ENCODE measurements at places on chromosomes 7 and 10.

DNA sequence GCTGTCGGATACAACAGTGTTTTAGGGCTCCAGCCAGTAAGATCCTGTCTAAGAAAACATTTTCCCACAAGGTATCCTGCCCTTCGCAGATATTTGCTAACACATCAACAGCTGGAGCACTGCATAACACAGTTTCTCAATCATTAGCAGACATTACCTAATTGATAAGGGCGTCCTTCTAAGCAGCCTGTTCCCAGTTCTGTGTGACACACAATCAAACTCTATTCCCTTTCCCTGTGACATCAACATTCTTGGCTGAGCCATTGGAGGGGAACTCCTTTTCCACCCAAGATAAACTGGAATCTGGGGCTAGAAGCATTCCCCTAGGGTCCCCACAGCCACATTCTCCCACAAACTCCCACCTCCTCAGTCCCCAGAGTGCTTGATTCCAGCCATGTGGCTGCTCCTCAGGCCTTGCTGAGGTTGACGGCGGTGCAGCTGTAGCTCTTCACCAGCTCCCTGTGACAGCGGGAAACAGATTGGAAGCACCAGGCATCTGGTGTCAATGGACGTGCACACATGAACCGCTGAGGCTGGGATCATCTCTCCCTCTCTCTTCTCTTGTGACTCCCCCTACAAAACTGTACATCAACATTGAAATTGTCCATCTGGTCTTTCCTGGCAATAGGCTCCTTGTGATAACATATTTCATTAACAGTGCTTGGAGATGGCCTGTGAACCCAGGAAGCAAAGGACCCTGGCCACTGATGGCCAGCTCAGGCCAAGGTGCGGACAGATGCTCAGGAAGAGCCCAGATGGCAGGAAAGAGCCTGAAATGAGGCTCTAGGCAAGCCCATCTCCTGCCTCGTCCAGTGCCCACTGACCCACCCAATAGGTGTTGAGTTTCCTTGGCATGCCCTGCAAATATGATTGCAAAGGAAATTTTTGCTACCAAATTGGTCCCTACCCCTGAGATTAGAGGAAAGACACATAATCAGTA is 131.1 kb upstream of the TBX20 start:
- no peaks in the 10 kb centered on the region for H3K27me3 ChIP-seq
- no peak overlapping the region for H3K27ac ChIP-seq
- no peaks in the 10 kb centered on the region for H3K4me1 ChIP-seq
- no peaks in the 10 kb centered on the region for H3K36me3 ChIP-seq
- DNase-seq: no peak

DNA sequence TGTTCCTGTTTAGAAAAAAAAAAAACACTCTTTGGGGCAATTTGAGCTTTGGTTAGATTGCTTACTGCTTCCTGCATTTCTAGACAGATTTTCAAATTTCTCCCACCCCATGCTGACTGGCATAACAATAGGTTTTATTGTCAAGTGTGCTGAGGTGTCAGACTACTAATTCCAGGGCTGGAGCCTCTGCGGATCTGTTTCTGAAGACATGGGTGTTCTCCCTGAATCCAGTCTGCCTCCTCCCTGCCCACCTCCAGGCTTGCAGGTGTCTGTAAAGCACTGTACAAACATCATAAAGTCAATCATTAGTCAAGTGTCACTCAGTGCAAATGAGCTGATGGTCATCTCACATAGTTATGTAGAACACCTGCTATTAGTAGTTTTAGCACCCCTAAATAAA is 292.4 kb downstream of the GATA3 start:
- H3K36me3 ChIP-seq: no peaks in the 10 kb centered on the region
- H3K4me1 ChIP-seq: no peaks in the 10 kb centered on the region
- H3K27me3 ChIP-seq: no peaks in the 10 kb centered on the region
- no peak overlapping the region for H3K27ac ChIP-seq

DNA sequence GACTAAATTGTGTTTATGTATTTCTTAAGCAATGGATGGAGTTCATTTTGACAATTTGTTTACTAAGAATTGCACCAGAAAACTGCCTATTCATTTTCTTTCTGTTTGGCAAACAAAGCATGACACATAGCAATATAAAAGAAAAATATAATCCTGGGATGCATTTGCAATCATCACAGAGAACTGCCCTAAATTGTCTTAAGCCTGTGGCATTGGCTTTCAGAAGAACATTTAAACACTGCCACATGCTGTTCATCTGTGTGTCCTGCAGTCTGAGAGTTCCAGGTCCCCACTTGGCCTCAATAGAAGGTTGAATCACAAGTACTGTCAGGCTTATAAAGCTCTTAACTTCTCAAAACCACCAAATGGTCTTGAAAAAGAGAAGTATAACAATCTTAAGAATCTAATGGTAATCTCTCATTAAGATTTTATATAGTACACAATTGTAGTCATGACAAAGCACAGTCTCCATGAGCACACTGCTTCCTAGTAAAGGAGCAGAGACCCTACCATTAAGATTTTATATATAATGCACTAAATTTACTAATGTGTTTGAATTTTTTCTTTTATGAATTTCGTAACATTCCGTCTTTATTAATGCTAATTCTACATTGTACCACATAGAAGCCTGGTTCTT is 29.9 kb downstream of the RNLS start:
- H3K36me3 ChIP-seq: no peaks in the 10 kb centered on the region
- no peak overlapping the region for H3K4me3 ChIP-seq
- no peaks in the 10 kb centered on the region for H3K4me1 ChIP-seq
- H3K27me3 ChIP-seq: no peaks in the 10 kb centered on the region
- H3K27ac ChIP-seq: no peak overlapping the region

DNA sequence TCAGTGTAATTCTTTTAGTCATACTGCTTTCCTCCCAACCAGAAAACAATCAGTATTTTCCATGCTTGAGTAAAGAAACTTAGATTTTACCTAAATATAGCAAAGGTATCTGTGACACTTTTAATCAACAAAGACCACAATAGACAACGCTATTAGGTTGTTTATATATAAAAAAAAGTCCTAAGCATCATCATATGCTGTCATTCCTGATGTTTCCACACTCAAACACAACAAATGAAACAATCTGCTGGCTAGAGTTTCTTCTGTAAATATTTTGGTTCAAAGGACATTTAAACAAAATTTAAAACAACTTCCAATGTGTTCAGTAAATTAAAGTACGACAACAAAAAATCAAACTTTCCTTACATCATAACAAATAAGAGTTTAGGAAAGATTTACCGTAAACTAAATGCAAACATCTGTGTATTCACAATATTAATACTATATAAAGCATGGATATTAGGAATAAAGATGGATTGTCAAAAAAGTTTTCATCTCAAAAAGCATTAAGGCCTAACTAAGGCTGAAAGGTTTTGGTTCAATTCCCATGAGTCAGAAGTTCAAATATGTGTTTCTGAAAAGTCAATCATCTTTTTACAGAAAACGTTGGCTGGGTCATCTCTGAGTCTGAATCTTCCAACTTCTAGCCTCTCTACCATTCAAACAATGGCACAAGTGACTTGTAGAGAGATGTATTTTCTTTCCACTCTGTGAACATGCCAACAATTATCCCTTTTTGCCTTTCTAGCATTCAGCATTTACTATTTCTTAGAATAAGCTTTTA is 157.1 kb downstream of the CRPPA start:
- no peak for DNase-seq
- no peak overlapping the region for H3K27ac ChIP-seq
- no peaks in the 10 kb centered on the region for H3K27me3 ChIP-seq

DNA sequence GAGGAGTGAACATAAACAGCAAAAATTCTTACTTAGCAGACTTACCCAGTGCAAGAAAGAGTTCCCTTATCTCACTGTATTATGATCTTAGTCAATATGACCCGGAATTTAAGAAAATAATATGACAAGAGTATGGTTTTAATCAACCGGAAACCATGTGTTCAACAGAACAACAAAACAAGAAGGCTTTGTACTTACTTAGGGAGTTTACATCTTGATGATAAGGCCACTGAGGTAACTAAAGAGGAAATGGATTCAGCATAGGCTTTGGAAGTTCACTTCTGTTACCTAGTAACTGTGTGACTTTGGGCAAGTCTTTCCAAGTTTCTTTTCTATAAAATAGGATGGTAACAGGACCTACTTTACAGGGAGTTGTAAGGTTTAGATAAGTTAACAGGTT is 7.4 kb upstream of the FAS start:
- H3K4me3 ChIP-seq: no peak overlapping the region
- peaks cover 4% of the 10 kb centered on the region for H3K4me1 ChIP-seq
- DNase-seq: no peak
- no peaks in the 10 kb centered on the region for H3K27me3 ChIP-seq

DNA sequence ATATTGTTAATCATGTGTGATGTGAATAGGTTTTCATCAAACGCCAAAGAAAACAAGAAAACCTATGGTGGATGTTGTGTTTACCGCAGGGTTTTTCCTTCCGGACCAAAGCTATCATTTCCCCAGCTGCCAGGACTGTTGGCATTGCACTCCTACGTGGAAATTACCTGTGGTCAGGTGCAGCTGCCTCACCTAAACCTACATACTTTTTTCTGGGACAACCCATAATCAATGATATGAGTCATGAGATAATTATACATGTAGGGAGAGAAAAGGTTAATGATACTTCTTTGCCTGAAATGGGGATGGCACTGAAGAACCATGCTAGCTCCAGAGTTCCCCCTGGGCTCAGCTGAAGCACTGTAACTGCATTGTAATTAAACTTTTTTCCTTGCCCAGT is 223.6 kb upstream of the SEMA3E start:
- no peaks in the 10 kb centered on the region for H3K27me3 ChIP-seq
- no peak overlapping the region for H3K4me3 ChIP-seq
- no peaks in the 10 kb centered on the region for H3K36me3 ChIP-seq

All from H1 (cell line).